ENCODE measurements at places on chromosomes 16 and 17. TPM values are rescaled to one million over a fixed set of nuclear protein-coding genes. Genes with fewer than 3 reads are reported as not detected.

- no peaks in the 10 kb centered on the region for H3K36me3 ChIP-seq
- H3K27me3 ChIP-seq: peaks cover 3% of the 10 kb centered on the region
- no peak overlapping the region for H3K27ac ChIP-seq
- no peak for DNase-seq
These were observed 324.8 kb downstream of the PMP22 start for GRCh38 chr17:14940108-14940937.

KRT9 gene
- not detected for total RNA-seq

DNA sequence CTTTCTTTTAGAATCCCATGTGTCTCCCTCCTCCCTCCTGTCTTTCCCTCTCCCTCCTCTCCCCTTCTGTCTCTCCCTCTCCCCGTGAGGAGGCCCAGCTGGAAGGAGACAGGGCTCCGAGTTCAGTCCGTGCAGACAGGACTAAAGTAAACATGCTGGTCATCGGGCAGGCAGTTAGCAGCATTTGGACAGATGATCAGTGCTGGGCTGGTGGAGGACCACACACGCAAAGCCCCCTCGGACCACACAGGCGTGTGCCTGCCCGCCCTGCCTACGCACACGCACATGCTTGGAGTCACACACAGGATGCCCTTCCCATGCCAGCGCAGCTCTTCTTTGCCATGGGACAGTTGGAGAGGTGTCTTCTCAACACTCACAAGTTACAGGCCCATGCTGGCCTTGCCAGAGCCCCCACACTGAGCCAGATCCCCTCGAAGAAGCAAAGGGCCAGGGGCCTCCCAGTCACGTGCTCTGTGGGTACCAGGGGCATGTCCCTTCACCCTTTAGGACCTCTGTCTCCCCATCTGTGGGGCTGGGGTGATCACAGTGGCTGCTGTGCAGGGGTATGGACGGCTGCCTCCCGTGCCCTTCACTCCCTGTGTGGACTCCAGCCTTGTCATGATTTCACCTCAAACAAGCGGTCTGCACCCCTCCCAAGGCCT is 215.7 kb upstream of the FOXF1 start:
- no peak overlapping the region for H3K4me3 ChIP-seq
- H3K27ac ChIP-seq: no peak overlapping the region
- no peaks in the 10 kb centered on the region for H3K4me1 ChIP-seq
- no peaks in the 10 kb centered on the region for H3K36me3 ChIP-seq
- peaks cover 34% of the 10 kb centered on the region for H3K27me3 ChIP-seq

DNA sequence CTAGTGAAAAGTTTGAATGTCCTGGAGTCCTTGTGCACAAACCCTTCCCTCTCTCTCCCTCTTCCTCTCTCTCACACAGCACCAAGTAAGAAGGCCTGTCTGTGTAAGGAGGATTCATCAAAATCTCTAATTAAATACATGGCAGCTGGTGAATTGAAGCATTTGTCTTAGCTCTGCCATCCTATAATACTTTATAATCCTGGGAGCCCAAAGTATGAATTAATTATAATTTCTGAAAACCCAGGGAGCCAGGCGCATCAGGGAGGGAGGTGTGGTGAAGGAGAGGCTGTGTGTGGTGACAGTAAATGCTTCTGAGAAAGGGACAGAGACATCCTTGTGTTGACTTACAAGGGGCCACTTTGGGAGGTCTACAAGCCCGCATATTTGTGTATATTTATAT is 691.4 kb upstream of the EEF2KMT start:
- no peak for DNase-seq
- no peaks in the 10 kb centered on the region for H3K4me1 ChIP-seq
- H3K27ac ChIP-seq: no peak overlapping the region
- no peaks in the 10 kb centered on the region for H3K36me3 ChIP-seq

- DNase-seq: no peak
- no peak overlapping the region for H3K27ac ChIP-seq
- H3K4me1 ChIP-seq: peaks cover 2% of the 10 kb centered on the region
These were observed 410.6 kb downstream of the ZFHX3 start for GRCh38 chr16:72637306-72637705.

ADAD2 gene
- total RNA-seq: not detected

PRDM7 gene
- total RNA-seq: not detected

GRCh38 chr17:79572136-79572925 is 38.5 kb downstream of the RBFOX3 start:
- peaks cover 1% of the 10 kb centered on the region for H3K27me3 ChIP-seq
- no peak overlapping the region for H3K4me3 ChIP-seq
- no peaks in the 10 kb centered on the region for H3K4me1 ChIP-seq
- no peak overlapping the region for H3K27ac ChIP-seq
